ENCODE measurements at places on chromosomes 1 and 21.

GRCh38 chr1:27118440-27118689 lies 36.6 kb downstream of the SLC9A1 start:
- no peak for DNase-seq

GRCh38 chr21:36193200-36193599 lies 36.6 kb downstream of the DOP1B start:
- DNase-seq = peak; percentile 90

- no peak for DNase-seq
These were observed 87.3 kb upstream of the CD1D start for GRCh38 chr1:158093376-158093775.

GRCh38 chr1:43227143-43227764 lies 42.5 kb upstream of the TMEM125 start:
- DNase-seq = peak; percentile 76

- no peak for DNase-seq
These were observed 1.2 kb upstream of the HMCN1 start for GRCh38 chr1:185732951-185733350.

GRCh38 chr1:217687511-217687910 lies 56.4 kb downstream of the SPATA17 start:
- no peak for DNase-seq

DNA sequence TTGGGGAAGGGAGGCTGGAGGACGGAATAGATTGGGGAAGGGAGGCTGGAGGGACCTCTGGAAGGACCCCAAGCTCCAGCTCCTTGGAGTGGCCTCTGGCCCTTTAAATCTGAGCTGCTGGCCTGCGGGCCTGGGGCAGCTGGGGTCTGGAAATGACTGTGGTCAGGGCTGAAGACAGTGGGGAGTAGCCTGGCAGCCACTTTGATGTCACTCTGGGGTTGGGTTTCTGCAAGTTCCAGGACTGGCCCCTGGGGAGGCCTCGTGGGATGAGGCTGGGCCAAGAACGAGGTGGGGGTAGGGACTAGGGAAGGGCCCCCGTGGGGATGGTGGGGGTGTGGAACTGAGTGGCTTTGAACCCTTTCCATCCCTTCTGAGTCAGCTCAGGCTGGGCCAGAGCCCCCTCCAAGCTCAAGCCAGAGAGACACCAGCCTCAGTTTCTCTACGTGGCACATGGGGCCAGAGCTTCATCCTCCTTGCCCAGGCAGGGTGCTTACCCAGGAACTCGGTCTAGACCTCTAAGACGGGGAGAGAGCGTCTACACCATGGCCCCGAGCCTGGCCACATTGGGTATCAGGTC lies 59.7 kb downstream of the ALPL start:
- DNase-seq = no peak

GRCh38 chr1:39671433-39671792 lies 494 bp downstream of the NT5C1A start:
- DNase-seq = no peak

DNA sequence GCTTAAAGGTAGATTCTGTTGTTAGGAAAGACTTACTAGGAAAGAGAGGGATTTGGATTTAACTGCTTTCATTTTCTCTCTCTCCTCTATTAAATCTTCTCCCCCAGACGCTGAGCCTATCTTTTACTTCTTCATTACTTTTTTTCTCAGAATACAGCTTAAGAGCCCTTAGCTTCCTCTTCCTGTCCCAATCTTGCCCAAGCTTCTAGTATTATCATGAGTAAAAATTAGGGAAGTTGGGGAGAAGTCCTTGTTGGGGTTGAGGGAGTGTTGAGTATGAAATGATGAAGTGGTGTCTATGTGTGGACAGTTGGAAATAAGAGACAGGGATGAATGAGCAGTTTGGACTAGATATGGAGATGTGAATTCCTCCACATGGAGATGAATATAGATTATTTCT lies 35.0 kb downstream of the ACP6 start:
- no peak for DNase-seq

DNA sequence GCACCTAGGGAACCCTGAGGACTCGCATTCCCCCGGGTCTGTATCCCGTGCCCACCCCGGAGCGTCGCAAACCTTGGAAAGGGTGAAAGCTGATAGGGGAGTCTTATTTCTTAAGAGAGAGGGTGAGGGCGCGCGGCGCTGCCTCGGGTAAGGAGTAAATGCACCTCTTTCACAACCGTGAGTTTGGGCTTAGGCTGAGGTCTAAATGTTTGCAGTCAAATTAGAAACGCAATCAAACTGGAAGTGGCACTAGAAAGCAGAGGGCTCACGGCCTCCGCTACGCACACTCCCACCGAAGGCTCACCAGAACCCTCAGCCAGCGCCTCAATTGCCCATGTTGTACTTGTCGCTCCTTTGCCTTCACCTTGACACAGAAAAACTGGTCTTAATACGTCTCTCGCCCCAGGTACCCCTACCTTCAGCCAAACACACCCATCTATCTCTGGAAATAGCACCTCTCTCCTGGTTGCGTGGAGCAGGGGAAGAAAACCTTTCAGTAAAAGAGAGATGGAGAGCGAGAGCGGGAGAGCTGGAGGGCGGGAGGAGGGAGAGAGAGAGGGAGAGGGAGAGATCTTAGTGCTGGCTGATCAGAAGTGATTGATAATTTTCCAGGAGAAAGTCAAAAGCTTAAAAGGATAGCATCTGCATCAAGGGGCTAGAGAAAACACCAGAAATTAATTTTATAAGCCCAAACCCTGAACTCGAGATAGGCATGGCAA lies 1.7 kb upstream of the HLX start:
- DNase-seq = no peak

DNA sequence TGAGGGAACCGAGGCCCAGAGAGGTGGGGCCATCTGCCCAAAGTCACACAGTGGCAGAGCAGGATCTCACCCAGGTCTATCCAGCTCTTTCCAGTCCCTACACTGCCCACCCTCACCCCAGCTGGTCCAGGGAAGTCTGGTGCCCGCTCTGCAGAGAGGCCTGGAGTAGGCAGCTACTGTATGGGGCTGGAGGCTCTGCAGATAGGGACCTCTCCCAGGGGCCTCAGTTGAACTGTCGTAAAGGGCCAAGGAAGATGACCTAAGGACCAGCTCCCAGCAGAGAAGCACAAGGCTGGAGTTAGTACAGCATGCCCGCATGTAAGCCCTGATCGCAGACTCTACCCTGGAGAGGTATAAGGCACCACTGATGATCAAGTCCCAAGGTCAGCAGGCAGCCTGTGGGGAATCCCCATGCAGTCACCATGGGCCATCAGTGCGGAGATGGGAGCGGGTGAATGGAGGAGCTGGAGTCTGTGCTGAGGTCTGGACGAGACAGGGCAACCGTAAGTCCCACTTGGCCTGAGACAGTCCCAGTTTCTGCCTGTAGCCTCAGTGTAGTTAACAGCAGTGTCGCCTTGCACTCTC lies 320.2 kb downstream of the MATN1 start:
- no peak for DNase-seq

DNA sequence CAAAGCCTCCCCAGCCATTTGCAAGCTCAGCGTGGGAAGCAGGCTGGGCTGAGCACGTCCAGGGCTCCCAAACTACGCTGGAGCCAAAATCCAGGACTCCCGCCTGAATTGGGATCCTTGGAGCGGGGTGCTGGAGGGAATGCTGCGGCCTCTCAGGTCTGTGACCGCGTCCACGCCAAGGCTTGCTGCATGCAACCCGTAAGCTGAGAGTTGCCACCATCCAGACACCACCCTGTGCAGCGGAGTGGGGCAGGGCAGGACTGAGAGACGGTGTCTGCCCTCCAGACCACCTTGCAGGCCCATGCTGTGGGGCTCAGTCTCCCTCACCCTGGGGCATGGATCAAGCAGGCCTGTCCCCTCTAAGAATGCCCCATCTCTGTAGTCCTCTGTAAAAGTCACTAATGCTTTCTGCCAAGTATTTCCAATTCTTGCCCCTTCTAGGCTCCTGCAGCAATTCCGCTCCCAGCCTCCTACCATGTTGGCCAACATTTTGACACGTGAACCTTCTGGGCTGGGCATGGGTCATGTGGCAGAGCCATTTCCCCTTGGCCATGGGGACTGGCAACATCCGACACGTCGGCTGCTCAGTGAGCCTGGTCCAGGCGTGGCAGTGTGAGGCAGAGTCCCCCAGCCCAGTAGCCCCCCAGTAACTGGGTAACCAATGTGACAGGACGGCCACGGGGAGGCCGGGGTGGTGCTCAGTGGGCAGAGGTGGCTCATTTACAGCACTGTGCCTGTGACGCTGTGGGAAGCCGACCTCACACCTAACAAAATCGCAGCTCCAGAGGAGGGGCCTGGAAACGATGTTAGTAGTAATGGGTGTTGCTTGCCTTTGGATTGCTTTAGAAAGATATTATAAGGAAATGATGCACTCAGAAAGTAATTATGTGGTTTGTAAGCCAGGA lies 57.9 kb upstream of the PDE9A start:
- no peak for DNase-seq

- DNase-seq = no peak
These were observed 12.3 kb downstream of the BTG2 start for GRCh38 chr1:203317429-203318228.

DNA sequence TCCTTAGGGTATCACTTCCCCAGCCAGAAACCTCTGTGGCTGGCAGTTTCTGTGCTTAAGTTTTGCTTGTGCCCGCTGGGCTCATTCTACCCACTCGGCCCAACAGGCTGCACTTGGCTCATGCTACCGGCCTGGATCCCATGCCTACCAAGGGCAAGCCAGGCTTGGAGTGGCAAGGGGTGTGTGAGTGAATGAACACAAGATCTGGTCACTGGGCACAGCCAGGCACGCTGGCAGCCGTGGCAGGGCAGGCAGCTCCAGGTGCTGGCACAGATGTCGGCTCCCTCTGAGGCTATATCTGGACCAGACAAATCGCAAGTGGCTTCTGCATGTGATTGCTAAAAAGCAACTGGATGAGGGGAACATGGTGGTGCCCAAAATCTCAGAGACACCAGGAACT lies 740.5 kb upstream of the B3GALT2 start:
- DNase-seq = no peak

DNA sequence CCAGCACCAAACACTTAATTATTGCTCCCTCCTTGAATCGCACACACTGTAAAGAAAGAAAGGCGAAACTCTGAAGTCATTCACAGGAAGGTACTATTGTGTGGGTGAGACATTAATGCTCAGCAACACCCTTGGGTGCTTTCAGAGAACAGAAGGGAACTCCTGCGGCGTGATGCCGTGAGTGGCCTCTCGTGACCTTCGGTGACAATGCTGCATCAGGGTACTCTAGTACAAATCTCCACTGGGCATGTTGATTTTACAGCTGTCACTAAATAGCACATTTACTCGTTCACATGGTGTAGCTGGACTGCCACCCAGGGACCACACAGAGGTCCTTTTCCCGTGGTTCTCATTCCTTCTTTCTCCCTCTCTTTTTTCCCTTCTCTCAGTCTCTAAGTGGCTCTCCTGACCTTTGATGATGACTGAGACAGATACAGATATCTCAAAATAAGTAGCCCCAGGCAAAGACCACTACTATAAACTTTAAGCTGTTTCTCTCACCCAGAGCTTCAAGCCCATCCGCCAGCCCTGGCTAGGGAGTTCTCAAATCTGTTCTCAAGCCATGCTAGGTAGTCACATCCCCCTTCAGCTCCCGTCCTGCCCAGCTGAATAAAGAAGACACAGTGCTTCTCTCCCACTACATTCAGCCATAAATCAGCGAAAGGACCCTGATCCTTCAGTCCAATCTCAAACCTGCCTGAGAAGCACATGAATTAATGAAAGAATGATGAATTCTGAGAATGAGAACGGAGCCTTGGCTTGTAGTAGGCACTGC lies 223.4 kb upstream of the FMN2 start:
- DNase-seq = no peak

GRCh38 chr21:34983680-34984086 lies 65.4 kb downstream of the RUNX1 start:
- DNase-seq = peak; percentile 88

DNA sequence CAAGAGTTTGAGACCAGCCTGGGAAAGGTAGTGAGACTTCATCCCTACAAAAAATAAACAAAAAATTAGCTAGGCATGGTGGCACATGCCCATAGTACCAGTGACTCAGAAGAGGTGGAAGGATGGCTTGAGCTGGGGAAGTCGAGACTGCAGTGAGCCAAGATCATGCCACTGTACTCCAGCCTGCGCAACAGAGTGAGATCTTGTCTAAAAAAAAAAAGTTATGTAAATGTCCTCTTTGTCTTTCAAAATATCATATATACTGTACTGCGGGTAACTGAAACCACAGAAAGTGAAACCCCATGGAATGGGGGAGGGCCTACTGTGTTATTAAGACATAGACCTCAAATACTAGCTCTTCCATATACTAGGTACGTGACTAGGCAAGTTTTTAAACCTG lies 20.8 kb downstream of the ACADM start:
- DNase-seq = no peak

DNA sequence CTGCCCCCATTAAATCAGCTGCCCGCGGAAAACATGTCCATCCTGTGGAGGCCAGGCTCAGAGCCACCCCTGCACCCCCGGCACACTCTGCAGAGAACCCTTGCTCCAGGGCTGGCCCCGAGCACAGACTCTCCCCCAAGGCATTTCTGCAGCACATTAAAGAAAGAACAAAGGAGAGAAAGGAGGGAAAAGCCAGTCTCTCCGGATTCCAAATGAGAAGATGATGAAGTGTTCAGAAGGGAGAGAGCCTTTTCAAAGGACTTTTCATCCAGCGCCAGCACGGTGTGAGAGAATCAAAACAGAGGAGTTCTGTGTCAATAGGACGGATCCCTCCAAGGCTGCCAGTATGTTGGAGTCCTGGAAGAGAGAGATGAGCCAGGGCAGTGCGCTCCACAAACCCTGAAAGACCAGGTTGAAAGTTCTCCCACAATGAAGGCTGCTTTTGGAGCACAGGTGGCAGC lies 498.3 kb downstream of the NPHP4 start:
- no peak for DNase-seq

DNA sequence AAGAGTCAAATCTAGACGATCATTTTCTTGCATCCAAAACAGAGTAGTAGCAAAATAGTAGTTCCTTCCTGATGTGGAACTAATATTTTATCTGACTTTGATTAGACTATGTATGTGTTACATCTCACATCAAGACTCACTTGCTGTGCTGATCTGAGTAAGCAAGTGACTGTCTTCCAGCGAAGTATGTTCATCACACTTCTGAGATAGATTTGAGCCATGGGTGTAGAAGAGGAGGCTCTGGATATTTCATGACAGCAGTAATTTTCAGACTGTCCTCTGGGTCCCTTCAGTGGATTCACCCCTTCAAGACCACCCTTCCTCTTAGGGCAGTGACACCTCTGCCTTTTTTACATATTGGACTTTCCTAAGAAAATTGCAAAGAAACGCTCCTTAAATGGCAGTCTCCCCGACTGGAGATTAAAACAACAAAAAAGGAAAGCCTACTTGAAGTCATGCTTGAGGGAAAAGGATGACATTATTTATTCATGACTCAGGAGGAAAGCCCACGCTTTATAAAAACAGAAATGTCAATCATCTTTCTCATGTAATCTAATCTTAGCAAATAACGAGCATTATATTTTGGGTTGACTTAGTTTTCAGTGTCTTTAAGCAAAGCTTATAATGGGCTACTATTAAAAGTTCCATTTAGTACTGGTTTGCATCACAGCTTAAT lies 22.8 kb downstream of the ATP1B1 start:
- DNase-seq = peak; percentile 32

- no peak for DNase-seq
These were observed 45.1 kb upstream of the ROR1 start for GRCh38 chr1:63728611-63729226.

Data from EH (cell line).